Left lobe of liver (tissue), 2 donors: ENCODE measurements at places on chromosomes 11 and 22.
A peak's percentile ranks its signal among the peaks of the same experiment; 100 is the strongest.

GRCh38 chr11:27040302-27041115 is at the start of gene BBOX1:
Gene BBOX1 (plus strand): TSS chr11:27040815. CDS start chr11:27055431, 14,616 bp downstream.
- DNase-seq, result no peak

GRCh38 chr22:36237462-36238372 is 1.6 kb downstream of the APOL2 start:
- DNase-seq, result peak; percentile 76

GRCh38 chr11:95363708-95364107 is 132.7 kb upstream of the SESN3 start:
- DNase-seq, result no peak

DNA sequence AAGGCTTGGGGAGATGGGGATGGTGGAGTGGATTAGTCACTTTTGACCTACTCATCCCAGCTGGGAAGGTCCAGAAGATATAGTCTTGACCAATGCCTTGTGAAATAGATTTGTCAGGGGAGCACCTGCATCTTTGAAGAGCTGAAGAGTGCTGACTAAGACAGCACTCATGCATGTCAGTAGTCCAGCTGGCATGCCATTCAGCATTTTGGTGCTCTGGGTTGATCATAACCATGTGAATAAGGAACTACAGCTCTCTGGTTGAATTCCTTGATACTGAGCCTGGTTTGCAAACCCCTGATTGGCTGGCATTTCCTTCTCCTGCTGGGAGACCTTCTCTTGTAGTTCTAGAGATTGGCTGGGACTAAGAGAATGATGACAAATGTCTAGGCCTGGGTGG is 106.8 kb upstream of the ALX4 start:
- DNase-seq, result no peak

DNA sequence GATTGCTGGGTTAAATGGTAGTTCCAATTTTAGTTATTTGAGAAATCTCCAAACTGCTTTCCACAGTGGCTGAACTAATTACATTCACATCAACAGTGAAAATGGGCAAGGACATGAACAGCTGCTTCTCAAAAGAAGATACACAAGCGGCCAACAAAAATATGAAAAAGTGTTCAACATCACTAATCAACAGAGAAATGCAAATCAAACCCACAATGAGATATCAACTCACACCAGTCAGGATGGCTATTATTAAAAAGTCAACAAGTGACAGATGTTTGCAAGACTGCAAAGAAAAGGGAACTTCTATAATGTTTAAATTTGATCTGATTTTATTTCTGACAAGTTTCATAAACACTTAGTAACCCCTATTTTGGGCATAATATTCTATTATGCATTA is 537.5 kb downstream of the DLG2 start:
- no peak for DNase-seq

GRCh38 chr11:14635546-14635945 is 8.1 kb upstream of the PDE3B start:
- DNase-seq, result no peak

DNA sequence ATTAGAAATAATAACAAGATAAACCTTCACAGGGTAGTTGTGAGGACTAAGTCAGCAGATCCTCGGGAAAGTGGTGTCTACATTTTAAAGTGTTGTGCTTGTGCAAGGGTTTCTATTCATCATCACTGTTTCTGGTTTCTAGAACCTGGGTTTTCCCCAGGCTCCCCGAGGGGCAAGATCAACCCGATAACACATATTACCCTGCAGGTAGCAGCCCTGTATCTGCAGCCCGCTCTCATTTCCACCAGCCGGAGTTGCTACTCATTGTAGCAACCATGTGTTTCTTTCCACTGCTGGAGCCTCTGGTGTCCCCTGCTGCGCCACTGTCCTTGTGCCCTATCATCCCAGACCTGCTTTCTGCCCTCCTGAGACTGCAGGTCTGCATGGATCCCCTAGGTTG is 67.0 kb downstream of the MIAT start:
- DNase-seq, result no peak

DNA sequence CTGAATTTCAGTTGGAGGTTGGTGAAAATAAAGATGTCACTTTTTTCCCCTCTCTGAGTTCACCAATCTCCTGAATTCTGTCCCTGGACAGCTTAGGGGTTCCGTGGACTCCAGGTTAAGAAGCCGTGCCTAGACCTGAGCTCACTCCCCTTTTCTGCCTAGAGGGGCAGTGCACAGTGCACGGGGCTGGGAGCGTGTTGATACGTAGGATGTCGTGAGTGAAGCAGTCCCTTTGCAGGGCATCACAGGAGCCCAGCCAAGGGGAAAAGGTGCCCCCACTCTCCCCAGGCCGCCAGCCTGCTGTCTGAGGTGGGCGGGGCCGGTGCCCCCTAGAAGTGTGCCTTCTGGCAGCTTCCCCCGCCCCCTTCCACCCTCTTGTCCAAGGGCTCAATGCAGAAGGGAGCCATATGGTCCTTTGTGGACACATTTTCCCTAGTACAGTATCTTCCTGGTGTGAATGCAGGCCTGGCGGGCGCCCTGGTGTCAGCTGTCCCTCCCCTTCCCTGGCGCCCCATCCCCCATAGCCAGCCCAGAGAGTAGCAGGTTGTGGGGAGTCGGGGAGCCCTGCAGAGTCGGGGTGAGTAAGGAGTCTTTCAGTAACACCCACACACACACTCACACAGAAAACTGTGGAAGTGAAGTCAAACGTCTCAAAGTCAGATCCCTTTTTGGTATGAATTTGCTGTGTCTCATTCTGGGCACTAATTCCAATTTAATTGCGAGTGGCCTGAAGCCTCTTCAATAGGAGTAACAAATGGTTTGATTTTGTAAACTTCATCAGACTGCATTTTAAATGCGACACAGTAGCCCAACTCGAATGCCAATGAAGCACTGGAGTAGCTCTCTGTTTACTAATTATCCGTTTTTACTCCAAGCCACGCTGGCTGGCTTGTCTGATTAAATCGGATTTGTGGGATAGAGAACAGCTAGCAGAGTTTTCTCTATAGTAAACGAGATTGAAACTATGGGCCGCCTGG is 67.5 kb upstream of the NNMT start:
- DNase-seq, result no peak

DNA sequence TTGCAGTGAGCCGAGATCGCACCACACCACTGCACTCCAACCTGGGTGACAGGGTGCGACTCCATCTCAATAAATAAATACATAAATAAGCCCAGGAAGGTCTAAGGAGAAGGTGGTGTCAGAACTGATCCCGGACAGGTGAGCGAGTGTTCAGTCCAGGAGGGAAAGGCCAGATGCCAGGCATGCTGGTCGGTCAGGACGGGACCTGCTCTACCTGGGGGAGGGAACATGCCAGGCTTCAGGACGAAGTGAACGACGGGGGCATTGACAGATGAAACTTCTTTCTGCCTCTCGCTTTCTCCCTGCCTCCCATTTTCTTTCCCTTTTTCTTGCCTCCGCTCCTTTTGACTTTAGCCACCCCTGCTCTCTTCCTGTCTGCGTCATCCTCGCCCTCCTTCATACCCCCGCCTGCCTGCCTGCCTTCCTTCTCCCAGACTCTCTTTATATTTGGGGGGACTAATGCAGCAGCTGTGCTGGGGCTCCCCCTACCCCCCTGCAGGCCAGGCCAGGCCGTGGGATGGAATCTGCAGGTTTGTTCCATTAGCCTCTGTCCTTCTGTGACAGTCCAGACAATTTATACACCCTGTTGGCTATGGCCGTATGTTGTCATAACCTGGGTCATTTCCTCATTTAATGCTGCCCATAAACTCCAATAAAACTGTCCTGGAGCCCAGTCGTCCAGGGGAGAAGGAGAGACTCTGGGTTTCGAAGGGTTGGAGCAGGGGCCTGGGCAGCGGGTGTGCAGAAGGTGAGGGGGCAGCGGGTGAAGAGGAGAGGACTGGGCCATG is 209.2 kb upstream of the TBCEL start:
- DNase-seq, result no peak

GRCh38 chr11:126704096-126704495 is 296.5 kb downstream of the KIRREL3 start:
- no peak for DNase-seq

- no peak for DNase-seq
Measured at GRCh38 chr11:44101098-44101497, 5.6 kb downstream of the EXT2 start.

DNA sequence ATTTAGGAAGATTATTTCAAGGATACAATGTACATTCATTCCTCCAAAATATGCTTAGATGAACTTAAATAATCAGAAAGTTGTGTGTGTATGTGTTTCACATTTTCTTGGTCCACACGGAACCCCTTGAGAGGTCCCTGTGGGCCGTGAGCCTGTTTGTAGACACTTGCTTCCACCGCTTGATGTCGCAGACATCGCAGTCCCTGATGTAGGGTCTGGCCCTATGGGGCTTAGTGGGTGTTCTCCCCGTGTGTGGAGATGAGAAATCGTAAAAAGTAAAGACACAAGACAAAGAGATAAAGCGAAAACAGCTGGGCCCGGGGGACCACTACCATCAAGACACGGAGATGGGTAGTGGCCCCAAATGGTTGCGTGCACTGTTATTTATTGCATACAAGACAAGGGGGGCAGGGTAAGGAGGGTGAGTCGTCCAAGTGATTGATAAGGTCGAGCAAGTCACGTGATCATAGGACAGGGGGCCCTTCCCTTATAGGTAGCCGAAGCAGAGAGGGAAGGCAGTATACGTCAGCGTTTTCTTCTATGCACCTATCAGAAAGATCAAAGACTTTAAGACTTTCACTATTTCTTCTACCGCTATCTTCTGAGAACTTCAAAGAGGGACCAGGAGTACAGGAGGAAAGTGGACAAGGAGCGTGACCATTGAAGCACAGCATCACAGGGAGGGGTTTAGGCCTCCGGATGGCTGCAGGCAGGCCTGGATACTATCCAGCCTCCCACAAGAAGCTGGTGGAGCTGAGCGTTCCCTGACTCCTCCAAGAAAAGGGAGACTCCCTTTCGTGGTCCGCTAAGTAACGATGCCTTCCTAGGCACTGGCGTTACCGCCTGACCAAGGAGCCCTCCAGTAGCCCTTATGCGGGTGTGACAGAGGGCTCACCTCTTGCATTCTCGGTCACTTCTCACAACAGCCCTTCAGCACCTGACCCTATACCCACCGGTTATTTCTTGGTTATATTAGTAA is 1.2 kb upstream of the APOBEC3C start:
- no peak for DNase-seq

DNA sequence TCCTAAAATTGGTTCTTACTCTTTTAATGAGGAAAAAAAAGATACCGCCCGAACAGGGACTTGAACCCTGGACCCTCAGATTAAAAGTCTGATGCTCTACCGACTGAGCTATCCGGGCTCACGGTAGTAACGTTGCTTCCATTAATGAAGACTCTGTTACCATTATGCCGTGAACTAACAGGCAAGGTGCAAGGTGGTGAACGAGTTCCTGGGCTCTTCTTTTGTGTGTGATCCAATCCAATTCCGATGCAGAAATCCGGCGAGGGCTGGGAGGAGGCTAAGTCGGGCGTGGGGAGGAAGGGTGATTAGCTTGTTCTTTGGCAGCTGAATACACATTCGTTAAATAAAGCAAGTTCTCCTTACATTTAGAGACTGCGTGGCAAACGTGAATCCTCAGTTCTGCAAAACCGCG is 49.0 kb downstream of the OR4D9 start:
- no peak for DNase-seq

- no peak for DNase-seq
Measured at GRCh38 chr22:43985532-43985931, 30.3 kb downstream of the SAMM50 start.

DNA sequence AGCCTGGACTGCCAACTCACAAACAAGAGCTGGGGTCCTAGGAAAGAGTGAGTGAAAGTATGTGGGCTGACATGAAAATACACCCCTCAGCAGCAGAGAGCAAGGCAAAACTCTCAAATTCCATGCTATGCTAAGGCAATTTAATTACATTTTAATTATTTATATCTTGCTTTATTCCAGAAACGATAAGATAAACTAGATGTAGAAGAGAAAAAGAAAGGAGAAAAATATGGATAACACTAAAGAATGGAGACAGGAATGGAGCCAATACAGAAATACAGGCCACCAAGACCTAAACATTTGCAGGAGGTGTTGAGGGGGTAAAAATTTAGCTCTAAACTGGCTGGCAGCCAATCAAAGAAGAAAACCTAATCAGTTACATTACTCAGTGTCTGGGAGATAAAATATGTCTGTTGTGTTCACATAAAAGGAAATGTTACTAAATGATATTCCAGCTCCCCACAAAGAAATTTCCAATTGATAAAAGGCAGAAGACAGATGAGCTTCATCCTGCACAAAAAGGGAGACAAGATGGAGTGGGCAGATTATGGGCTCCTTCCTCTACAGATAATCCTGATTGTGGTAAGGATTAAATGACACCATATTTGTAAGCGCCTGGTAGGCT is 223.5 kb upstream of the BLID start:
- no peak for DNase-seq

DNA sequence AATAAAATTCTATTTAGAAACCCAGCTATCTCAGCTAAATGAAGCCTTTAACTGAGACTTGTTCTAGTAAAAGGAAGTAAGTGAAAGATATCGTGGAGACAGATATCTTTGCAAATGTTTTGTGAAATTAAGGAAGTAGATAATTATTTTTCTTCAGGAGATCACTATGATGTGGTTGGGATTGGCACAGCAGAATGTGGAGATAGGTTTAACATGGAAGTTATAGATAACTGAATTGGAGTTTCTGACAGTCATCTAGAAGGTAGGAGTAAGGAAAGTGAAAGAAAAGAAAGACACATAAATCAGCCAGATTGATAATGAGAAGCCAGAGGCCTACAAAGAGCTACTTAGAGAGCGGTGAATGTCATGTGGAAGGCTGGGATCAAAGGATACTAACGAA is 4.7 kb upstream of the CASP5 start:
- DNase-seq, result no peak
